Subcutaneous preadipocyte (primary cell): ENCODE measurements at places on chromosomes 4 and X. TPM values are rescaled to one million over a fixed set of nuclear protein-coding genes. Genes with fewer than 3 reads are reported as not detected.

The CXXC4 gene
- not detected in 2 replicates for total RNA-seq

The FBXW7 gene
- total RNA-seq, result 47.8 and 51.0 TPM in 2 replicates

The TMEM255A gene
- under 0.01 and 0.37 TPM in 2 replicates for total RNA-seq

The CTAG2 gene
- not detected in 2 replicates for total RNA-seq

The STBD1 gene
- 2.0 and 2.2 TPM in 2 replicates for total RNA-seq

The CT83 gene
- total RNA-seq, result not detected in 2 replicates

The SPANXA1 gene
- total RNA-seq, result not detected in 2 replicates

The ASB12 gene
- not detected in 2 replicates for total RNA-seq

The PLXNA3 gene
- 13.2 and 16.2 TPM in 2 replicates for total RNA-seq

The KCNIP4 gene
- not detected in 2 replicates for total RNA-seq

The CDS1 gene
- total RNA-seq, result 0.20 TPM in 1 of 2 replicates, not detected in the other

The GAGE12F gene
- total RNA-seq, result not detected in 2 replicates

The GPRIN3 gene
- total RNA-seq, result under 0.01 TPM in 2 replicates

The MAGED4B gene
- total RNA-seq, result 5.1 and 22.0 TPM in 2 replicates

The FAM53A gene
- total RNA-seq, result 2.3 and 5.1 TPM in 2 replicates

The BST1 gene
- 5.3 and 5.9 TPM in 2 replicates for total RNA-seq

The UGDH gene
- 201 and 270 TPM in 2 replicates for total RNA-seq

The HEPH gene
- total RNA-seq, result 4.7 and 10.3 TPM in 2 replicates

The MORC4 gene
- total RNA-seq, result 19.8 and 26.0 TPM in 2 replicates

The TIMM8A gene
- 5.5 TPM in 2 replicates for total RNA-seq

The CT47A7 gene
- total RNA-seq, result not detected in 2 replicates

The PPP1R2C gene
- total RNA-seq, result not detected in 2 replicates

The DUX4 gene
- not detected in 2 replicates for total RNA-seq

The IL13RA2 gene
- 171 and 270 TPM in 2 replicates for total RNA-seq

The SASH3 gene
- not detected in 2 replicates for total RNA-seq

The PRRG1 gene
- 6.6 and 8.8 TPM in 2 replicates for total RNA-seq

The DKK2 gene
- total RNA-seq, result 0.37 and 0.39 TPM in 2 replicates

The AKAP4 gene
- not detected in 2 replicates for total RNA-seq

The RAB39B gene
- 0.37 and 1.6 TPM in 2 replicates for total RNA-seq

The SSX4 gene
- not detected in 2 replicates for total RNA-seq

The LNX1 gene
- 0.78 and 6.2 TPM in 2 replicates for total RNA-seq

The JADE1 gene
- 20.9 and 27.0 TPM in 2 replicates for total RNA-seq

The TLR2 gene
- 0.37 and 3.7 TPM in 2 replicates for total RNA-seq

The CD38 gene
- under 0.01 TPM in 1 of 2 replicates, not detected in the other for total RNA-seq

The PGAM4 gene
- total RNA-seq, result not detected in 2 replicates

The CENPVL2 gene
- under 0.01 TPM in 1 of 2 replicates, not detected in the other for total RNA-seq

The UGT8 gene
- total RNA-seq, result under 0.01 TPM in 1 of 2 replicates, not detected in the other
